ENCODE measurements at places on chromosomes 5 and 9. TPM values are rescaled to one million over a fixed set of nuclear protein-coding genes. Genes with fewer than 3 reads are reported as not detected.

The NPM1 gene
- total RNA-seq: 940 TPM

GRCh38 chr5:67182301-67182790 is 14.3 kb downstream of the CD180 start:
- no peak for DNase-seq

- no peak for DNase-seq
Observed at GRCh38 chr9:25412646-25413045, 265.6 kb downstream of the TUSC1 start.

DNA sequence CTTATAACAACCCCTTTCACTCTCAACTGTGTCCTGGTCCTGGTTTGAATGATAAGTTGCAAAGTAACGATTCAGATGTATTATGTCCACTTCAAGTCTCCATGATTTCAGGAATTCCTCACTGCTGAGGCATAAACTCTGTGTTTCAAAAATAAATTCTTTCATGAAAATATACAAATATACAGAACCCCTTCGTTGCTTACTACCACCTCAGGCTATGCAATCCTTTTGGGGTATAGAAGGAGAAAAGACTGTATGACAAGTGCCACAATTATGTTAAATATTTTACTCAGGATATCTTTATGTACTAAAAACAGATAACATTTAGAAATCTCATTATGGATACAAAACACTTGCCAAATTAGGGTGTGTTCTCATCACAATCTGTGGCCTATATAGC is 190.7 kb downstream of the KCTD16 start:
- DNase-seq: no peak

DNA sequence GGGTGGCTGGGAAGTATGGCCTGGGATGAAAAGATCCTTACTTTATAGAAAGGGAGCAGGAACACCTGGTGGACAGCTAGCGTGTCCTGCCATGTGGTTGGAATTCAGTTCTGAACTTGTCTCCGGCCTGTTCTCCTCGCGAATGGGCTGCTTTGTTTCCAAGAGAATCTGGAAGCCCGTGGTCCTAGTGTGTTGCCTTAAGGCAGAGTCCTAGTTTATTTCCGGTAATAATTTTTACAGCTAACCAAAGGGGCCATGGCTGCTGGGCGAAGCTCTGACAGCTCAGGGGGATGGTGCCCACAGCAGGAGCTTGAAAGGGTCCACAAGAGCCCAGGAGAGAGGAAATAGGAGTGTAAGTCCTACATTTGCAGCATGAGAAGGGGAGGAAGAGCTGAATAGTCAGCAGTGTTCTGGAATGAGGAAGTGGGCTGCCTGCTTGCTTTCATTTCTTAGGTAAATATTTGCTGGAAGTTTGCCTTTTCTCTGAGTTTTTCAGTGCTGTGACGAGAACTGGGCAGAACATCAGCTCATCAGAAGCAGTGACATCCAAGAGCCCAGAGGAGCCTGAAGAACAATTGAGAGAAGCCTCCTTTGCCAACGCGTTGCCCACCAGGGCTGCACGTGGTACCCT is 13.1 kb upstream of the IGFBPL1 start:
- DNase-seq: no peak

The WWC1 gene
- total RNA-seq: 2.0 TPM

DNA sequence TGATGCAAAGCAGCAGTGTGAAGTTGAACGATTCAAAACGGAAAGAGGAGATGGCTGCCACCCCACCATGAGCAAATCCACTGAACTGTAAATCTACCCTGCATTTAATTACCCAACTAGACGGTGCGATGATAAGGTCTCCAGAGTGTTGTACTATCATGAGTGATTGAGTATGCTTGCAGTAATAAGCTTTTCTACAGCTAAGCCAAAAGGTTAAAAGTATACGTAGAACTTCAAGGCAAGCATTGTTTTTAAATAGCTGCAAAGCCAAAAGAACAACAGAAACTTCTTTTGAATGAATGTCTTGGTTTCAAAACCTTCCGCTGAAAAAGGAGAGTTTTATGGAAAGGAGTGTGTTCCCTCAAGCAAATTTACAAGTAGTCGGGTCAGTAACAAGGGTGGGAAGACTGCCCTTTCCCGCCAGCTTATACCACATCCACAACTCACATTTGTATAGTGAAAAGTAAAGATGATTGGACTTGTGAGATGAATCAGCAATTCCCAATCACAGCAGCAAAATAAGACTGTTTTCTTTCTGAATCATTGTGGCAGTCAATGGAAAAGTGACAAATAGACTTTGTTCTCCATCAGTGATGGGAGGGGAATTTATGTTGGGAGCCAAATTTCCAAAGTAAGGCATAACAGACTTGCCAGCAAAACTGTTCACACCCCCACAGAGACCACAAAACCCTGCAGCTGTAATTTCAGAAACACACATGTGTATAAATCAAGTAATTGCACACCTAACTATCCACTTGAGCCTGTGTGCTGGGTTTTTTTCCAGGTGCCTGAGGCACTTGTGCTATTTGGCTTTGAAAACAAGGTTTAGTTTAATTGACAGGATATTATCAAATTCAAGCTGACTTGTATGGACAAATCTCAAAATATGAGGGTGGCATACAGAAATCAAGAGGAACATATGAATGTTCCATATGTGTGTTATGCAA is 407.7 kb upstream of the GRAMD2B start:
- no peak for DNase-seq

The ZBTB6 gene
- 3.5 TPM for total RNA-seq

DNA sequence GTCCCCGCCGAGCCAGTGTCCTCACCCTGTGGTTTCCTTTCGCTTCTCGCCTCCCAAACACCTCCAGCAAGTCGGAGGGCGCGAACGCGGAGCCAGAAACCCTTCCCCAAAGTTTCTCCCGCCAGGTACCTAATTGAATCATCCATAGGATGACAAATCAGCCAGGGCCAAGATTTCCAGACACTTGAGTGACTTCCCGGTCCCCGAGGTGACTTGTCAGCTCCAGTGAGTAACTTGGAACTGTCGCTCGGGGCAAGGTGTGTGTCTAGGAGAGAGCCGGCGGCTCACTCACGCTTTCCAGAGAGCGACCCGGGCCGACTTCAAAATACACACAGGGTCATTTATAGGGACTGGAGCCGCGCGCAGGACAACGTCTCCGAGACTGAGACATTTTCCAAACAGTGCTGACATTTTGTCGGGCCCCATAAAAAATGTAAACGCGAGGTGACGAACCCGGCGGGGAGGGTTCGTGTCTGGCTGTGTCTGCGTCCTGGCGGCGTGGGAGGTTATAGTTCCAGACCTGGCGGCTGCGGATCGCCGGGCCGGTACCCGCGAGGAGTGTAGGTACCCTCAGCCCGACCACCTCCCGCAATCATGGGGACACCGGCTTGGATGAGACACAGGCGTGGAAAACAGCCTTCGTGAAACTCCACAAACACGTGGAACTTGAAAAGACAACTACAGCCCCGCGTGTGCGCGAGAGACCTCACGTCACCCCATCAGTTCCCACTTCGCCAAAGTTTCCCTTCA is 1.4 kb downstream of the GLIS3 start:
- DNase-seq: no peak

DNA sequence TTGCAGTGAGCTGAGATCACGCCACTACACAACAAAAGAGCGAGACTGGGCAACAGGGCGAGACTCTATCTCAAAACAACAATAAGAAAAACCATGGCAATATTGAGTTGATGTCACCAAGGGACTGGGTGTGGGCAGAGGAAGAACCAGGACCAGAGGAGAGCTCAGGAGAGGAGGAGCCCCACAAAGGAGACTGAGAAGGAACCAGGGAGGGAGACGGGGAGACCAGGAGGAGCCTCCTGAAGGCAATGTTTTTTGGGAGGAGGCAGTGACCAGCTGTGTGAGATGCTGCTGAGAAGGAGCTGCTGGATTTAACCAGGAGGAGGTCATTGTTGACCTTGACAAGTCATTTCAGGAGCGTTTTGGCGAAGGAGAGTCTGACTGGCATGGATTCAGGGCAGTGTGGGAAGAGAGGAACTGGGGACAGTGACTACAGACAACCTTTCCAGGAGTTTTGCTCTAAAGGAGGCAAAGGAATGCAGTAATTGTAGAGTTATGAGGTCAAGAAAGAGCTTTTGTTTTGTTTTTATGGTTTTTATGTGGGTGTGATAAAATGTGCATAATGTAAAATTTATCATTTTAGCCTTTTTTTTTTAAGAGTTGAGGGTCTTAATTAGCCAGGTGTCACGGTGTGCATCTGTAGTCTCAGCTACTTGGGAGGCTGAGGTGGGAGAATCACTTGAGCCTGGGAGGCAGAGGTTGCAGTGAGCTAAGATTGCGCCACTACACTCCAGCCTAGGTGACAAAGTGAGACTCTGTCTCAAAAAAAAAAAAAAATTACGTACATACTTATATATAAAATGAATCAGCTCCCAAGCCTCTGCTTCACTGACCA is 17.9 kb downstream of the TRUB2 start:
- DNase-seq: no peak

DNA sequence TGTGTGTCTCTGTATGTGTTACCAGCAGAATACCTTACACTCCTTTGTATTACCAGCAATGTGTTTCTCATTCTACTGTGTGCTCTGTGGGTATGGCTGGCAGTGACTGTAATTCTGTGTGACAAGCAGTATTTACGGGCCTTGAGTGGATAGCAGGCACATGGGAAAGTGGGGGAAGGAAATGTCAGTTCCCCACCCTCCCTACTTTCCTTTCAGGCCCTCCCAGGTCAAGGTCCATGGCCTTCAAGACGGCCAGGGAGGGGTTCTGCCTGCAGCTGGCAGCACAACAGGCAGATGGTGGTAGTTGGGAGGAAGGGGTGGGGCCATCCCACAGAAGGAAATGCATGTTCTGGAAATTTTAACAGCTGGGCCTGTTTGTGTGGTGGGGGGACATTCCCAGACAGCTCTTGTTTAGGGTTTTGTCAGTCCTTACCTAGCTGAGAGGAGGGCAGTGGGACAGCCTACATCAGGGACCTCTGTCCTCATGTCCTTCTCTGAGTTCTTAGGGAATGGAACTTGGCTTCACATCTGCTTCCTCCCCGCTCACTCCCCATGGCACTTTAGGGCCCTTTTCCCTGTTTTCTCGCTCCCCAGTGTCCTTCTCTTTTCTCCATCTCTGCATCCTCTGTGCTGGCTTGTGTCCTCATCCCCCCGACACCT is 14.6 kb upstream of the TNIP1 start:
- DNase-seq: no peak

DNA sequence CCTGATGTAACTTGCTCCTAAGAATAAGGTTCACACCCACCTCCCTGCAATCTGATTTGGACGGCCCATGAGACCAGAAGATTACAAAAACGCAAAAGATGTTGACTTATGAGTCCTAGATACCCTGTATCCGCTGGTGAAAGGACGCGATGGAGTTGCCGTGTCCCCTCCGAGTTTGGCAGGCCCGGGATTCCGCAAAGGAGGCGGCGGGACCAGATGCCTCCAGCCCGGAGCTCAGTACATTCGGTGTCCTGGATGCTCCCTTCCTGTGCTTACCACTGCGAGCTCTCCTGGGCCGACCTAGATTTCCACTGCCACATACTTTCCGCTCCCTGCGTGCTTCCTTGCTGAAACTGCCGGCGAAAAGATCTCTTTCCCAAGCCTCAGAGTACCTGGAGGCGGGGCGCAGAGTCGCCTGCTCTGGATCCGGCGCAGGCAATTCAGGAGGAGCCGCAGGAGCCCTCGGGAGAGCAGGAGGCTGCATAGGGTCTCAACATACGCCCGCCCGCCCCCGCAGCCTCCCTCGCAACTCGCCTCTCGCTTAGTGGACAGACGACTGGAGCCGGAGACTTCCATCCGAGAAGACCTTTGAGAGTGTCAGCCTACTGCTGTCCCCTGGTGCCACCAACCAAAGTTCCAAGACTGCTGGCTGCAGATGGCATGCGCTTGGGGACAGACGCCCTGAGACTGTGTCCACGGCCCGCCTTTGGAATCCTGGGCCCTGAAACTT is 39.8 kb downstream of the ANXA2R start:
- no peak for DNase-seq

The RAB24 gene
- 25.2 TPM for total RNA-seq

GRCh38 chr5:93342563-93343061 is 238.4 kb downstream of the NR2F1-AS1 start:
- DNase-seq: no peak

DNA sequence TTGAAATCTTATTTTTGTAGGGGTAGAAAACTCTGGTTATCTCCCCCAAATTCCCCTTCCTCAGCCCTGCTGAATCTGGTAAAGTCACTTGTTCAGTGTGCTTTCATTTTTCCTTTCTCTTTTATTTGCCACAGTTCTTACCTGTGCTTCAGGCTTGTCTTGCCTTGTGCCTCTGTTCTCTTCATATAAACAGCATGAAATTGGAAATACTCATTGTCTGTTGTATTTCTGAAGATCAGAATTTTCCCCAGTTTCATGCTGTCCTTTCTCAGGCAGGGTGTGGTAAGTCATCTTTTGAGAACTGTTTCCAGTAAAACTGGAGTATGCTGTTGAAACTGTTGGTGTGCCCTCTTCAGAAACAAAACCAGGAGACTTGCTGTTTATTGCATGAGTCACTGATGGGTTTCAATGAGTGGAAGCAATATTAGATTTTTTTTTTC is 7.0 kb downstream of the PAM start:
- DNase-seq: no peak

The PCDHGA1 gene
- 0.16 TPM for total RNA-seq

- DNase-seq: no peak
Observed at GRCh38 chr5:63700241-63700640, 262.0 kb downstream of the HTR1A start.

DNA sequence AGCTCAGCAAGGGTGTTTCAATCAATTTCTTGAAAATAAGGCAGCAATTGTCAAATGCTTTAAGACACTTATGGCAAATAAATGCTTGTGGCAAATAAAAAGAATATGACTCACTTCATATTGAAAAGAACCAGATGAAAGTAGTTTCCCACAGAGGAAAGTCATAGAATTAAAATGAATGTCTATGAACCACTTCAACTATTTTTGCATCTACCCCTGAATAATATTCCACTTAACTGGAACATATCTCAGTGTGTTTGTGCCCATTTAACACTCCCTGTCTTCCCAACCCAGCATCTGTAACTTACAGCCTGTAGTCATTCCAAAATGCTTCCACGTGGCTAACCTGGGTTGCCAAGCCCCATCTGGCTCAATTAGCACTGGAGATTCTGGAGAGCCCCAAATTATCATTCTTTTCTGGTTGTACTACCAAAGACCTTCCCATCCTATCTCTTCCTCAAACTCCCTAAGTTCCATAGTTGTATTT is 84.7 kb downstream of the FEM1C start:
- DNase-seq: no peak

DNA sequence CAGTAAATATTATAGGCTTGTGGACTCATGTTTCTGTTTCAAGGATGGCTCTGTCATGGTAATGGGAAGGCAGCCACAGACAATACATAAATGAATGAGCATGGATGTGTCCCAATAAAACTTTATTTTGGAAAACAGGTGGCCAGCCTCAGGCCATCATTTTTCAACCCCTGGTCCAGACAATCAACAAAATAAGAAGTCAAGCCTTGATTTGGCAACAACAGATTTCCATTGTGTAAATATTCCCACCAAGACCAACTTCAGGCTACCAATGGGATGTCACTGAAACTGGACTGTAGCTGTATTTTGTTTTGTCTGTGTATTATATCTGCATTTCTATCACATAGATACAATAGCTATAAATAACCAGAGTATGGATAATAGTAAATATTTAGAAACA is 20.7 kb upstream of the RLN1 start:
- DNase-seq: no peak

Measured in T-cell (primary cell).